ENCODE measurements at places on chromosomes 6 and 20.

DNA sequence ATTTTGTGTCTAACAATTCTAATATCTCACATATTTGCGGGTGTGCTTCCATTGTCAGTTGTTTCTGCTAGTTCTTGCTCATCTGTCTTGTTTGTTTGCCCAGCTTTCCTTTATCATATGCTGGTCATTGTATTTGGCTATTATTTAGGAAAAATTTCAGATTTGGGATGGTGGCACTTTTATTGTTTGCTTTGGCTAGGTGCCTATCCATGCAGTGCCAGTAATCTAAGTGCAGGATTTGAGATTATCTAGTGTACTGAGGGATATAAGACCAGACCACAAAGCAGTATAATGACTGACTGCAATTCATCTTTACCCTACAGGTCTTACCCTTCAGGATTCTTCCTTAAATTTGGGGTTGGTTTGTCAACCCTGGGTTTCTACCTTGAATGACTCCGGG lies 63.9 kb downstream of the NINL start:
- no peak for ATAC-seq

DNA sequence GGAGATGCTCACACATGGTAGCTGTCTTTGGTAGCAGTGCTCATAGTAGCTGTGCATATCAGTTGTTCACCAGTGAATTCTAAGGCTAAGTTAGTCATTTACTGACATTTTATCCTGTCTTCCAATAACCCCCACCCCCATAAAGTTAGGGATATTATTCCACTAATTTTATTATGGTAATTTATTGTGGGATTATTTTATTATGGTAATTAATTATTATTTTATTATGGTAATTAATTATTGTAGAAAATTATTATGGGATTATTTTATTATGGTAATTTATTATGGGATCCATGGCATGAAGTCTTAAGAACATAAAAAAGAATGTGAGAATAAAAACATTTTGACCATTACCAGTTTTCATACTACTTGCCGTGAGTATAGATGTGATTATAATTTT lies 406.5 kb downstream of the LAMA2 start:
- ATAC-seq: no peak

- no peak for ATAC-seq
Measured at GRCh38 chr20:15835811-15836210, 737.4 kb downstream of the KIF16B start.

DNA sequence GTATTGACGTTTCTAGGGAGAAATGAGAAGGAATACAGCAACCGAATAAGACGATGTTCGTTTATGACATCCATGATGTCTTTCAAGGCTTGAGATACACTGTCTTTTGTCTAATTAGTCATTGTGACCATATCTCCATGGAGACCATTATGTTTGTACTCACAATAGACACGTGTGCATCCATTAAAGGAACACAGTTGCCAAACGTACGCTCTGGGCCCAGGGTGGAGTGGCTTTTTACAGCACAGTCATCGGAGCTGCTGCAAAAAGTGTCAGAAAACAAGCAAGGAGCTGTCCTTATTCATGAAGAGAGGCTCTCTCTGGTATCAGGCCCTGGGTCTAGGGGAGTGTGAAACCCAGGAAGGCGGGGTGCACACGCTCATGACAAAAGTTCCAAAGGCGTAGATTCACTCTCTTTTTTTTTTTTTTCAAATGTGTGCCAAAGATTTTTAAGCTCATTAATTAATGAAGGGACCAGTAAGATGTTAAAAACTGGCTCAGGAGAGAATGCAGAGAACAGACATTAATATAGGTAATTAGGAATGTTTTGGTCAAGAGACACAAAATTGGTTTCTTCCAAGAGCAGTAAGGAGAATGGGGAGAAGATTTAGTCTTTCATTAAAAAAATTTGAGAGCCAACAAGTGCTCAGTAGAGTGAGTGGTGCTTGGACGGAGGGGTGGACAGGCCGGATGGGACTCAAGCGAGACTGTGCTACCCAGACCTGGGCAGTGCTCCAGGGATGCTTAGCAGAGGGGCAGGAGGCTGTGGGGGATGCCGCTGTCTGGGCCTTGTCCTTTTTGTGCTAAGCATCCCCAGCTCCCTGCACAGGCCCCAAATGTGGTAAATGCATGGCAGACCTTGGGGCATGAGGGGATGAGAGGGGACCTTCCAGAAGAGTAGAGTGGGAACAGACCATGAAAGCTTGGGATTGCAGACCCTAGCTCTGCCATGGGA lies 34.9 kb upstream of the GTSF1L start:
- peak; percentile 73 for ATAC-seq

DNA sequence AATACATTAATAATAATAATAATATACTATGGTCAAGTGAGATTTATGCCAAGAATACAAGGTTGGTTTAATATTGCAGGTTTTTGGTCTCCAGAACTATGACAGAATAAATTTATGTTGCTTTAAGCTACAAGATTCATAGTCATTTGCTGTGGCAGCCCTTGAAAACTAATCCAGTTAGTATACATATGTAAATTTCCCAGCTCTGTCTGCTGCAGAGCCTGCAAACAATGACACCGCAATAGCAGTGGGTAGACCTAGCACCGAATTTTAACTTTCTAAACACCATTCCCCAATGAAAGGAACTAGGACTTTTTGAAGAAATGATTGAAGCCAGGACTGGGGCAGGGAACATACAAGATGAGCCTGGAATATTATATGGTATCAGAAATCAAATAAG lies 647.7 kb upstream of the NRSN1 start:
- no peak for ATAC-seq

DNA sequence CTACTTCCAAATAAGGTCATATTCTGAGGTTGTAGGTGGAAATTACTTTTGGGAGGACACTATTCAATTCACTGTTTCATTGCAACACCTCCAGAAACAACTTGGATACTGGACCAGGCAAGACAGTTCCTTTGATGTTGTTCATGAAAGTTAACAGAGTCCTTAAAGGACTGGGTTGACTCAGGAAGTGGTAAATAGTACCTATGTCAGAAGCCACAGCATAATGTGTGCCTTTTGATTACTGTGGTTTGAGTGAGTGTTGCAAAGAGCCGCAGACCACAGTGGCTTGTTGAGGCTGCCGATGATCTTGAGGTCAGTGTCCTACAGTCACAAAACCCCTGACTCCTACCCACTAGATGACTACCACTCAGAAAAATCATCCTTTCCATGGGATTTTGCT lies 10.9 kb downstream of the IL20RA start:
- ATAC-seq: peak; percentile 95

DNA sequence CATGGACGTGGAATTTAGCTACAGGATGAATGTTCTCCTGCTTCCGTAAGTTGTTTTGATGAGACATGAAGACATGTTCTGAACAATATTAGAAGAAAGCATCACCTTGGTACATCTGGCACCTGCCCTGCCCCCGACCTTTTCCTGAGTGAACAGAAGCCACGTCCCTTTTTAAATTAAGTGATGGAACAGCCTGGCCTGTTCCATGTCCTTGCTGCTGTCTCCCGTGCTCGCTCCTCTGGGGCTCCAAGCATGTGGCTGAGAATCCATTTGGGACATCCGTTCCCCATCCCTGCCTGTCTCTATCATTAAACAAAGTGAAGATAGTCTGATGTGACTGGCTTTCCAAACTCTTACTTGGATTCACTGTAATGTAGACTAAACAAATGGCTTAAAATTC lies 36.4 kb downstream of the ERMARD start:
- ATAC-seq: no peak

GRCh38 chr6:2432292-2432691 lies 186.9 kb upstream of the GMDS start:
- no peak for ATAC-seq

DNA sequence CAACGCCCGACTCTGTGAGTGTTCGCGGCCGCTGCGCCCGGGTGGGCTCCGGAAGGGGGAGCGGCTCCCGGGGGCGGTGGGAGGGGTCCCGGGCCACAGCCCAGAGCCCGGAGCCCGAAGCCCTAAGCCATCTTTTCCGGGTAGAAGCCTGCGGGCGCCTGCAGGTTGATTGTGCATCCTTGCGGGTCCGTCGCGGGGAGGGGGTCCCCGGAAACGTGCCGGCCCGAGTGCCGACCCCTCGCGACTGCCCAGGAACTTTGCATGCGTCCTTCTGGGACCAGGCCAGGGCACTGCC lies 413 bp downstream of the PTPRA start:
- no peak for ATAC-seq

DNA sequence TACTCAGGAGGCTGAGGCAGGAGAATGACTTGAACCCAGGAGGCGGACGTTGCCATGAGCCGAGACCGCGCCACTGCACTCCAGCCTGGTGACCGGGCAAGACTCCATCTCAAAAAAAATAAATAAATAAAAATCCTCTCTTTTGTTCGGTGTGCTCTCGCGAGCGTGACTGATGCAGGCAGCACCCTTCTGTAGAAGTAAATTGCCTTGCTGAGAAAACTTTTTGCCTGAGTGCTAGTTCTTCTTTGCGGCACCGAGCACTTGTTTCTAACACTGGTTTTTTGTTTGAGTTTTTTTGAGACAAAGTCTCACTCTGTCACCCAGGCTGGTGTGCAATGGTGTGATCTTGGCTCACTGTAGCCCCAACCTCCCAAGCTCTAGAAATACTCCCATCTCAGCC lies 30.5 kb downstream of the PLN start:
- no peak for ATAC-seq

DNA sequence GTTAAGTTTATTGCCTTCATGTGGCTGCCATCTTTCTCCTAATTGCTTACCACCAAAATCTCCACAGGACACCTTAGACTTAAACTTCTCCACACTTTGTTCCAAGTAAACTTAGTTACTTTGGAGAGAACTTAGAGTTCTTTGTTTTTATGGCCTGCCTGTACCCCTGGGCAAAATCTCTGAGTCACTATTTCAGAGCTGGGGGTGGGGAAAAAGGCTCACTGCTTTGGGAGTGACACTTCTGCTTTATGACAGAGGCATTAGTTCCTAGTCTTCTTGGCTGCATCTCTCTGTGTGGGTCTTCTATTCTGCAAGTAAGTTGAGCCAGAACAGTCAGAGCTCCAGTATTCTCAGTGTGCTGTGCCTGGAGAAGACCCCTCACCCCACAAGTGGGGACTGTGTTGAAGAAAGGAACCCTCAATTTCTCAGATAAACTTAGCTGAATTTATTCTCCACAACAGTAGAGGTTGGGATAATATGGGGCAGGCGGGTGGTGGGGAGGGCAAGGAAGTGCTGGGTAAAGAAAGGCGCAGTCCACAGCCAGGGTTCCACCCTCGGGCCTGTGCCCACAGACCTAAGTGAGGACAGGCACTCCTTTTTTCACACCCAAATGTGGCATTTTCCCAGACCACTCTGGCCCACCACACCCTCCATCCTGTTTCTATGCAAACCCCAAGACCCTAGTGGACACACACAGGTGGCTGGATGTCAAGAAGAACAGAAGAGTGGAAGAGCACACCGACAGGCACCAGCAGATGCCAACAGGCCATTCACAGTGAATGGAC lies 636.6 kb upstream of the MAN1A1 start:
- ATAC-seq: no peak
